ENCODE measurements at places on chromosomes 1 and 21.

DNA sequence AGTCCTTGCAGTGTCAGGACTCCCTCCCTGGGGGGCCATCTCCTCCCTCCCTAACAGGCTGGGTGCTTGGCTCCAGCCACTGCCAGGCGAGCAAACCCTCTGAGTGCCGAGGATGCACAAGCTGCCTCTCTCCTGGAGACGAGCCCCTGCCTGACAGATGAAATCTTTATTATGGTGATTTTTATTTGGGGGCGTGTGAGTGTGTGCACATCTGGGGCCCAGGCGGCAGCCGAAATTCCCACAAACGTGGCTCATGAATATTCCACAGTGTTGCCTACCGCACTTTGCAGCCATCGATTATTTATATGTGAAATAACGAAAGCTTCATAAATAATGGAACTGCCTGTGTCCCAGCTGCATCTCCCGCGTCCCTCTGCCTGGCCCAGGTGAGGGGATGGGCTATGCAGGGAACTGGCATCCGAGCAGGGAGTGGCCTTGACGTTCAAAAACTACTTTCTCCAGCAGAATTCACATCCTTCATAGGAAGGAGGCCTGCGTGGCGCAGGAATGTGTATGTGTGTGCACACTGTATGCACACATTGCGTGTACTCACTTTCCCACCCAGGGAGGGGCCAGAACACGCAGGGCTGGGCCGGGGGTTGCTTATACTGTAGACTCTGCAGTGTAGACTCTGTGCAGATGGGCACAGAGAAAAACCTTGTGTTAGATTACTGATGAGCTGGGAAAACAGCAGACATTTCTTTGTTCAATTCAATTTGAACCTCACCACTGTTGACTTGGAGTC, 73.1 kb downstream of the UBIAD1 start:
- DNase-seq, result no peak

DNA sequence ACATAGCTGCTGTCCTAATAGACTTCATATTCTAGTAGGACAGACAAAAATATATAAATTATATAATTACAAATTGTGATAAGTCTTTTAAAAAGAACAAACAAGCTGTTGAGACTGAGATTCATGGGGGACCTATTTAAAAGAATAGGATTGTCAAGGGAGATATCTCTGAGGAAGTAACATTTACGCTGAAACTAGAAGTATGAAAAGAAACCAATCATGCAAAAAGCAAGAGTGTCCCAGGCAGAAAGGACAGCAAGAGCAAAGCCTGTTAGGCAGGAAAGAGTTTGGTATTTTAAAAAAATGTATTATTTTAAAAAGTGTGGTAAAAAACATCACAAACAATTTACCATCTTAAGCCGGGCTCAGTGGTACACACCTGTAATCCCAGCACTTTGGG, 9.1 kb upstream of the METTL13 start:
- no peak for DNase-seq

DNA sequence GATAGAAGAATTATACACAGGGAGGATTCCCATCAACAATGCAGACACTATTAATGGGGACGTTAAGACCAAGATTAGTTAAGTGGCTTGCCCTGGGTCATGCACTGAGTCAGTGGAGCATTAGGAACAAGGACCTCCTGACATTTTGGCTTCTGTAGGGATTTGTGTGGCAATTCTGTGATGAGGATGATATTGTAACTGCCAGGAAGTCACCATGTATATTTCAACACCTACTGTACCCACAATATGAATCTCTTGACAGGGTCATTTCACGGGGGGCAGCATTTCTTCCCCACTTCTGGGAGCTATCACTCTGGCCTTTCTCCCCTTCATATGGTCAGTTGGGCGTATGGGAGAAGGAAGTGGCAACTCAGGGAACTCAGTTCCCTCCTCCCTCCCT, 134.9 kb downstream of the RUNX1 start:
- no peak for DNase-seq

GRCh38 chr21:27649323-27649722, 682.4 kb upstream of the ADAMTS5 start:
- DNase-seq, result no peak

GRCh38 chr1:230549625-230550024, 92.7 kb upstream of the COG2 start:
- DNase-seq, result no peak

GRCh38 chr1:15353839-15354579, 55.7 kb upstream of the EFHD2 start:
- DNase-seq, result no peak

DNA sequence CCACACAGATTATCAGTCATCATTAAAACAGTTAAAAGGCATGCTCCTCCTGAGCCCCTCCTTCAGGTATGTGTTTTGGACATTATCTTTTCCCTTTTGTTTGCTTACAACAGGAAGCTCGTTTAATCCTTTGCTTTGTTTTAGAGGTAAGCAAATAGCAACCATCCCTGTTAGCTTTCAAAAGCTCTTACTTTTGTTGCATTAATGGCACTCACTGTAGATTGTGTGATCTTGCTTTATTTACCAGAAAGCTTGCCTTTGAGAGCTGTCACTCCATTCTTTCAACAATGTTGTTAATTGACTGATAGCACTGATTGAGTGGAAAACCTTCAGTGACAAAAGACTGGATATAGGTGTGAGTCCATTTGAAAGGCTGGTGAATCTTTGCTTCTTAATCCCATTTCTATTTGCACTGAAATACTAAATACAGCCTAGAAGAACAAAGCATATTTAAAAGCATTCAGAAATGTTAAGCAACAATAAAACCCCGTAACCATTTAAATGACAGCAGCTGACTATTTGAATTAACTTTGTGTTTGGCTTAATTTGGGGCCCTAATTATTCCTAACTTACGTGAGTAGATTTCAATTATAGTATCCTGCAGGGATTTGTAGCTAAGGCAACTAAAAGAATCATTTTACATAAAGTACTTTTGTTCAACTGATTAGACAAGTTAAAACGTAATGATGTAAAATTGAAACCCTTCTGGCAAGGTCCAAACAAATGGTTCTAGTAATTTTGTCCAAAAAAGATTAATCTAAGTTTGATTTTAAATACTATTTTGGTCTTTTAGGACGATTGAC, 48.3 kb downstream of the ADGRL2 start:
- DNase-seq, result no peak

Measured in CD8-positive, alpha-beta memory T cell (primary cell).